HAP-1 (cell line): ENCODE measurements at places on chromosomes 3 and 15.

GRCh38 chr3:45885979-45886705 is at the start of gene CCR9:
Gene CCR9 (plus strand): TSS chr3:45886543. CDS start chr3:45894934, 8,391 bp downstream.
- no peak for DNase-seq

DNA sequence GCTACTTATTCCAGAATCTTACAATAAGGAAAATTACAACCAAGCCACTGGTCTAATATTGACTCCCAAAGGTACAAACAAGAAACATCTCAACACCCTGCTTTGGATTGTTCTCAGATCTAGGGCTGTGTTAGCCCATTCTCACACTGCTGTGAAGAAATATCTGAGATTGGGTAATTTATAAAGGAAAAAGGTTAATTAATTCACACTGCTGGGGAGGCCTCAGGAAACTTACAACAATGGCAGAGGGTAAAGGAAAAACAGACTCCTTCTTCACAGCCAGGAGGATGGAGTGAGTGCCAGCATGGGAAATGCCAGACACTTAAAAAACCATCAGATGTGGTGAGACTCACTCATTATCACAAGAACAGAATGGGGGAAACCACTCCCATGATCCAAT is 208.3 kb downstream of the ULK4 start:
- DNase-seq: no peak

- DNase-seq: peak; percentile 71
Measured at GRCh38 chr3:12706504-12707253, 42.8 kb upstream of the RAF1 start.

DNA sequence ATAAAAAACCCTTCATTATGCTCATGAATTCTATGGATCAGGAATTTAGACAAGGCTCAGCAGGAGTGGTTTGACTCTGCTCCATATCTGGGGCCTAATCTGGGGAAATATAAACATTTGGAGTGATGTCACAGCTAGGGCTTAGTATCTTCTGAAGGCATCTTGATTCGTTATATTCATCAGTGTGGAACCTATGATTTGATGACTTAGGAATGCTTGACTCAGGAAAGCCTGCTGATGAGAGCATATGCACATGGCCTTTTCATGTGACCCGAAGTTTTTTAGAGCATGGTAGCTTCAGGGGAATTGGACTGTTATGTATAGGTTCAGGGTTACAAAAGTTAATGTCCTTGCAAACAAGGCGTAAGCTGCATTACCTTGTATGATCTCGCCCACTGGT is 184.9 kb upstream of the LRRC3B start:
- DNase-seq: no peak

DNA sequence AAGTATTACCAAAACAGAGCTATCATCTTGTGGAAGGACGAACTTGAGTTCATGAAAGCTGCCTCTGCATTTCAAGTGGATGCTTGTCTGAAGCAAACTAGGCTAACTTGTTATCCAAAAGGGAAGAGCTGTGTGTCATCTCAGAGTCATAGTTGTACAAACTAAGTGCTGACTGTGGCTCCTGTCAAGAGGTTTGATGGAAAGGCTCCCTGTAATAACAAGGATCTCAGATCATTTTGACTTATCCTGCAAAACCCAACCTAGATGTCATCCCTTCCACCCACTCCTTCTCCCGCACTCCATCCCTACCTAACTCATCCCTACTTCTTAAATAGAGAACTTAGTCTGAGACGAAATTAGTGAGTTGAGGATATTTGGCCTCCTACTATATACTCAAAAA is 110.8 kb downstream of the NR2E3 start:
- no peak for DNase-seq

GRCh38 chr15:88011533-88011932 is 245.0 kb downstream of the NTRK3 start:
- no peak for DNase-seq

- peak; percentile 24 for DNase-seq
Measured at GRCh38 chr3:142574665-142575064, 3.9 kb downstream of the ATR start.

GRCh38 chr3:20669675-20670074 is 483.7 kb upstream of the SGO1 start:
- no peak for DNase-seq

DNA sequence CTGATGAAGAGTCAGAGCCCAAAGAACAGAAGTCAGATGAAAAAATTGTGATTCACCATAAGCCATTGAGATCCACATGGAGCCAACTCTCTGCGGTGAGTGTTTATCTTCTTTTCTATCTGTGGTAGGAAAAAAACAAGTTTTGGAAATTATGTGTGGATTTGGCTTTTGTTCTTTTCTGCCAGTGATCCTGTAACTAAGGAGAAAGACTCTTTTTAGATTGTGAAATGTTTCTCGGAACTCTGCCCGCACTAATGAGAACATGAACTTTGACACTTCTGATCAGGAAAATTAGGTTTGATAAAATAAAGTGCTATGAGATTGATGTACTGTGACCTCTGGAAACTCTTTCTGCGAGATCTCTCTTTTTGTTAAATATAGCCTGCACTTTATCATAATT is 8.4 kb downstream of the ARHGEF26 start:
- no peak for DNase-seq

DNA sequence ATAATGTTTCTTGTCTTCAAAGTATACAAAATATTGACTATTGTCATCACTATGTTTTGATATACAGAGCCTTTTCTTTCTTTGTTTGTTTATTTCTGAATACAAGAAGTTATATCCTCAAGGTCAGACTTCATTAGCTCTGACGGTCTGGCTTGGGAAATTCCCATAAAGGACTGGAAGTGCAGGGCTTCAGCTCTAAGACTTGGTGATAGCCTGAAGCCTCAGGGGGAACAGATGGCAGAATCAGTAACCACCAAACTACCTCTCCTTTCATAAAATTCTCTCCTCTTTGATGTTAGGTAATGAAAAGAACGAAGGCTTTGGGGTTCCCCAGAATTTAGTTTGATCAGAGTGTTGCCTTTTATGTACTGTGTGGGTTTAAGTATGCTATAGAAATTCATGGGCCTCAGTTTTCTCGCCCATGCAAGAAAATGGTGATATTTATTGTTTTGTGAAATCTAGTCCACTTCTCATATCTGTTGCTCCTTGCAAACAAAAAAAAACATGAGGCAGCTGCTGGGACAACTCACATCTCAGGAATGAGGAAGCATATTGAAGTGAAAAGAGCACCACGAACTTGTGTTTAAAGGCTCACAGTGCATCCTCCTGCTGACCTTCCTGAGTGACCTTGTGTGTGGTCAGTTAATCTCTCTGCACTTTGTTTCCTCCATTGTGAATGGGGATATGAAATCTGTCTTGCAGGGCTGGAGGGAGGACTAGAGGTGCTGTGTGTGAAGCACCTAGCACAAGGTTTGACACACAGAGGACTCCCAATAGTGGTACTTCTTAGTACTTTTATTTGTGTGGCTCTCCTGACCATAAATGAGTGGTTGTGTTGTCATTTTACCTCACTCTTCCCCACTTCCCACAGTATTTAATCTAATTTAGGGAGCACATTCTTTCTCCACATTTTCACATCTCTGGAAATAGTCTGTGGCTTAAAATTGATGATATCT is 569.8 kb upstream of the IL12A start:
- no peak for DNase-seq

DNA sequence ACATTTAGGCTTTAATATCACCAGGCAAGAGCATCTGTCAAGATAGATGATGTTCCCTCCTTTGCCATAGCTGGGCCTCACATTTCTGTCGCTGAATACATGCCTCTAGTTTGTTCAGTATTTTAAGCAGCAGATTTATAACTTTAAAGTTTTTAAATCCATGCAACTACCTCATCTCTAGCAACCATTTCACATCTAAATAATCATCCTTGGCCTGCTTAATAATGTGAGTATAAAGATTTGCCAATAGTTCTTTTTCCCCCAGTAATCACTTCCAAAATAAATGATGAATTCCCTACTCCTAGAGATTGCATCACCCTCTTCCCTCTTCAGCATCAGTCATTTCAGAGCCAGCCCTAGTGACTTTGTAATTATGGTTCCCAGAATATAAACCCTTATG is 36.2 kb upstream of the FILIP1L start:
- no peak for DNase-seq

- no peak for DNase-seq
Measured at GRCh38 chr3:135992072-135992471, 26.5 kb downstream of the PPP2R3A start.

DNA sequence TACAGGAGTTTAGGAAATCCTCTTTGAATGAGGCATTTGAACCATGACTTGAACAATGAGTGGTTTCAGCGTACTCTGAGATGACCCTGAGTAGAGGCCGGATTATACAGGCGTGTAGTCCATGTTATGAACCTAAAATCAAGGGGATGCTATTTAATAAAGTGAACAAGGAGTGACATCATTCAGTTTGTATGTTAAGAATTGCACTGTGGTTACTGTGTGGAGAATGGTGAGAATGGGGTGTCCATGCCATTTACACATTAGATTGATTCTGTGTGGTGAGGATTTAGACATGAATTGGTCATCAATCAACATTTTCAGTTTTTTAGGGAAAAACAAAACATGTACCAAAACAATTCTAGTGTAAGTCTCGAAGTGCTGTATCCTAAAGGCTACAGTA is 65.8 kb downstream of the TPRG1 start:
- no peak for DNase-seq

- no peak for DNase-seq
Measured at GRCh38 chr3:47008234-47008796, 28.8 kb downstream of the NBEAL2 start.

- no peak for DNase-seq
Measured at GRCh38 chr3:159859424-159859823, 129.2 kb upstream of the IL12A start.

- peak; percentile 78 for DNase-seq
Measured at GRCh38 chr3:50503504-50504342, at the start of gene CACNA2D2. Gene CACNA2D2 (minus strand): TSS chr3:50503634. CDS start chr3:50503423, 211 bp downstream.

- DNase-seq: no peak
Measured at GRCh38 chr3:130576375-130577266, 59.6 kb downstream of the COL6A6 start.

DNA sequence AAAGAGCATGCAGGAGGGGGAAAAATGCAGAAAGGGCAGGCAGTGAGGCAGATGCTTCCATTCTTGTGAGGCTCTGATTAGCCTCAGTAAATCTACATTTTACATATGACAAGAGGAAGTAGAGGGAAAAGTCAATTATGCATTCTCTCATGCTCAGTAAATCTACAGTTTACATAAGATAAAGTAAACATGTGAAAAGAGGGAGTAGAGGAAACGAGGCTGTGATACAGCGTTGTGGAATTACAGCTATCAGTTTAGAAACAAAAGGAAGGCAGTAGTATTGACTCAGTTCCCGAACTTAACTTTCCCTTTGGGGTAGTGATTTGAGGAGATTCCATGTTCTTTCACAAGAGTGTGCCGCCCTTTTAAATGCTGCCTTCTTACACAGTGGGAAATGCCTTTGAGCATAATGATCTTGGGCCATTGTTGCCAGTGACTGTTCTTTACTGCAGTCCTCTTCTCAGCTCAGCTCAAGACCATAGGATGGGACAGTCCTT is 39.3 kb downstream of the OSTN start:
- peak; percentile 16 for DNase-seq

DNA sequence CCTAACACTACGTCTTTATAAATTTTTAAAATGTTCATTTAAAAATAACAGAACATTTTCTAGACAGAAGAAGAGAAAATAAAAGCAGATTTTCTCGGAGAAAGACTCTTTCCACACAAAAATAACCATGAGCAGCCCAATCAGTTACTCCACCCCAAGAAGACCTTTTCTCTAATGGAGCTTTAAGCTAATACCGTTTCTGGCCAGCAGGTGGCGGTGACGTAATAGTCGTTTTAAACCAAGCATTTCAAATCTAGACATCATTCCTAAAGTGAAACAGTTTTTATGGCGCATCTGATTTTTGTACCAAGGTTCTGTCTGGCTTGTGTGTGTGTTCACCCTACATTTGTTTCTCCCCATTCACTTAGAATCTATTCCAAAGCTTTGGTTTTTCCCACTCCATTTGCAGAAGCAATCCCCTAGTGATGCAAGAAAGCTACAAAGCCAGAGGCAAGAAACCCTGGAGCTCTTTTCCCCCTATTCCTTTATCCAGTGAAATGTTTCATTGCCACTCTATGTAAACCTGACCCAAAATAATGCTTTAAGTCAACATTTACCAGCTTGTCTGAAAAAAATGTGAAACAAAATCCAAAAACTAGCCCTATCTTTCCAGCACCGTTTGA is 336.7 kb upstream of the IGF1R start:
- peak; percentile 85 for DNase-seq

DNA sequence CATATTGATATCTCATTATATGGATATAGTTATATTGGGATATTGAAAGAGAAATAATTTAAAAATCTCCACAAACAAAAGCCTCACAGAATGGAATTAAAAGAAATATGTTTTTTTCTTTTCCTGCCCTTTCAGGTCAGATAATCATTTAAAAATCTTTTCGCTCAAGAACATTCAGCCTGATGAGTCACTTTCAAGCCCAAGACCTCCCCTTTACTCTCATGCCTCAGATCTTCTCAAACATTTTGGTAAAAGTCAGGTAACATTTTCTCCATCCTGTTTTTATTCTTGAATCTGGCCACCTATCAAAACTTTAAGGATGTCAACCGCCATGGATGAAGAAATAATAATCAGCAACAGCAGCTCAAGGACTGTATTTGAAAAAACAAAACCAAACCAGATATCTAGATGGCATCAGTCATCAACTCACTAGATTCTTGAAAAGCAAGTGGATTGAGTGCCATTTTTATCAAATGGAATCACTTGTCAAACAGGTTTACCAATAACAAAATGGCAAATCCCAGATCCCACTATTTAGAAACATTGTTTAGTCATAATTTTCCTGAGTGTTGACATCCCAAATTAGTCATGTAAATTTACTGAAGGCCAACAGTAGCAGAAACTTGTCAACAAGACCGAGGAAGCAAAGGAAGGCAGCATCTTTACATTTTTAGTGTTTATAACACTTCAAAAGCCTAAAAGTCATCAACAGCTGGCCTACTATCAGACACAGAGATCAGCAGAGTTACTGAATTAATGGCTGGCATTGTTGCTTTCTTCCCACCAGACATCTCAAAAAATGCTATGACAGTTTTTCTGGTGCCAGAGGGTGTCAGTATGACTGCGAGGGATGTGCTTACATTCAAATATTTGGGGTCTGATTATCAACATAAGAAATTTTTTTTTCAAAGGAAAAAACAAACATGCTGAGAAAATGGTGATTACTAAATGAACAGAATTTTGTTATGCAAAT is 444.7 kb downstream of the MAGI1 start:
- no peak for DNase-seq

GRCh38 chr3:23711916-23712494 is 93.8 kb upstream of the UBE2E1 start:
- no peak for DNase-seq

- no peak for DNase-seq
Measured at GRCh38 chr15:63729115-63729884, 104.4 kb downstream of the HERC1 start.

DNA sequence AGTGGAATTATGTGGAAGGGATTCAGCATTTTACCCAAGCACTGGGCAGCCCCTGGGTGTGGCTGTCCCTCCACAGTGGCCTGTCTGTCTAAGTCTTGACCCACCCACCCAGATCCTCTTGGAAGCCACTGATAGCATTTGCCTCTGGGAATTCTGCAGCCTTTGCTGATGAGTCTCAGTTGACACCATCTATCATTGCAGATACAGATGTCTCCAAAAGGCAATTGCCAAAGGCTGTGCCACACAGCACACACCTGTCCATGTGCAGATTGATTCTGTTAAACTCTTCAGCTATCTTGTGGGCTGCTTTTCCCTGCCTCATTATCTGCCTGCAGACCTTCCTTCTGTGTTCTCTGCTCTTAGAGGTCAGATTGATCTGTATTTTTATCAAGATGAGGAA is 18.1 kb downstream of the CX3CR1 start:
- DNase-seq: no peak

- no peak for DNase-seq
Measured at GRCh38 chr3:136249593-136249992, 547 bp upstream of the PCCB start.
